PC-9 (cell line): ENCODE measurements at places on chromosomes 6 and 20.

DNA sequence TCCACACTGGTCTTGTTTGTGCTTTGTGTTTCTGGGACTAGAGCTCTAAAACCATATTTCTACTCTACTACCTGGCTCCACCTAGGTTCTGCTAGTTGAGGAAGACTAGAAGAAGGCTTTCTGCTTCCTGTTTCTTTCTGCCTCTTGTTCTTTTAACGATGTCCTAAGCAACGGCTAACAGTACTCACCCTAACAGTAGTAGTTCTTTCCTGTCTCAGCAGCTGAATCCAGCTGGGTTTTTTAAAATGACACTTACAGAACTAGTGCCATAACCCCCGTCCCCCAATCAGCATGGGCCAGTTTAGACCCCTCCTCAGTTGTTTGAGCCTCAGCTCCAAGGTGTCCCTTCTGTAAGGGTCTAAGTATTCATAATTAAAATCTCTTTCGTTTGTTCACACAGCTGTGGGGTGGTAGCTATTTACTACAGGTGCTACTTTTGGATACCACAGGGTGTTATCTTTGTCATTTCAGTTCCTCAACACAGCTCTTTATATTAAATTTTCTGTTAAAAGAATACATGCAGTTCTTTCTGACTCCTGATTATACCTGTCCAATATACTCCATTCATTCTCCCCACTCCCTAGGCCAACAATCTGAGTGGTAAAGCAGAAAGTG is 790.2 kb downstream of the DHX35 start:
- DNase-seq, result no peak

- DNase-seq, result no peak
Measured at GRCh38 chr6:20810727-20811108, 276.5 kb downstream of the CDKAL1 start.

GRCh38 chr6:4463236-4463635 is 313.0 kb upstream of the CDYL start:
- DNase-seq, result no peak

- DNase-seq, result no peak
Measured at GRCh38 chr6:170193326-170193821, 97.5 kb downstream of the DLL1 start.
